ENCODE measurements at places on chromosomes 7 and 10. TPM values are rescaled to one million over a fixed set of nuclear protein-coding genes. Genes with fewer than 3 reads are reported as not detected.

DNA sequence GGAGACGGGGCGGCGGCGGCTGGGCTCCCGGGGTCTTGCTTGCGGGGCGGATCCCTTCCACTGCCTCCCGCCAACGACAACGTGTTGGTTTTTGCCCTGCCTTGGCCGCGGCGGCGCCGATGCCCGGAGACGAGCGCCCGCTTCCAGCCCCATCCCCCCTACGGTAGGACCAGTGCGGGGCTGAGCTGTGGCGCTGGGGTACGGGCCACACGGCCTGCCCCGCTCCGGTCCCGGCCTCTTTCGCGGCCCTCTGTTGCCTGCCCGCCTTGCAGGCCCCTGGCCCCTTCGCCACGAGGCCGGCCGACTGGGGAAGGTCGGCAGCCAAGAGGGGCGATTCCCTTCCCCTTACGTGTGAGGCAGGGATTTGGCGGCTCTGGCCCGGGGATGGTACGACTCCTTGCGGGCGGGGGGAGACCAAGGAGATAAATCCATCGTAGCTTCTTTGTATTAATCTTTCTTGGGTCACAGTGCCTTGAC lies 488 bp downstream of the EIF4H start:
- peaks cover 2% of the 10 kb centered on the region for H3K4me1 ChIP-seq
- H3K4me3 ChIP-seq: peak overlapping the region; percentile 67
- no peaks in the 10 kb centered on the region for H3K36me3 ChIP-seq
- no peak for DNase-seq

Gene HOXA10
- polyA plus RNA-seq: not detected

Gene UTF1
- 0.47 TPM for polyA plus RNA-seq

DNA sequence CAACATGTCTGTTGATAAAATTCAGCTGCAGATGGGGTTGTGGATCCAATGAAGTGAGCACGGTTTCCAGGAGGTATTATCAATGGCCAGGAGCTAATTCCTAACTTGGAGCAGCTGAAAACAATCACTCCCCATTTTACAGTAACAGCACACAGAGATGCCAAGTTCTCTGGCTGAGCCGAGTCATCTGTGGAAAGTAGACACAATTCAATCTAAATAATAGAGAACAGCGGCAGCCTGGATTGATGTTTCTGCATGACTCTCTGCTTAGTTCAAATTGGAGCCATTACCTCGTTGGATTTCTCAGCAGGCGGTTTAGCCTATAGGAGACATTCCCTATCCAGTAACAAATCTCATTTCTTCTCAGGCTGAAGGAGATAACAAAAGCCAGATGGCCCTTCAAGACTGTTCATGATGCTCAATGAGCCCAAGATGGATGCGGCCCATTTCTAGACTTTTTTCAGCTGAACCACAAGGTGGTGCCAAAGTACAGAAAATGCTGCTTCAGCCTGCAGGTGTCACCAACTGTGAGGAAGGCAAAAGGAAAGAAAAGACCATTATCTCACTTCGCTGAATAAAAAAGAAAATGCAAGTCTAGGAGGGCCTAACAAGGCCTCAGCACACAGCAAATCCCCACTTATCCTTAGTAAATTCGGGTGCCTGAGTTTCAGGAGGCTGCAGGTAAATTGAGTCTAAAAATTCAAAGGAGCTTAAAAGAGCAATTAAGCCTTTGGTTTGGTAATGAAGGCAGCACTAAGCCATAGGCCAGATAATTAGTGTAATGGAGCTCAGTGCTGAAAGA lies 83.7 kb downstream of the SLC16A9 start:
- H3K4me1 ChIP-seq: peaks cover 3% of the 10 kb centered on the region
- no peak overlapping the region for H3K4me3 ChIP-seq
- H3K36me3 ChIP-seq: no peaks in the 10 kb centered on the region
- H3K27me3 ChIP-seq: no peaks in the 10 kb centered on the region

Gene RNF133
- polyA plus RNA-seq: not detected

GRCh38 chr7:93894966-93895640 lies 4.5 kb upstream of the TFPI2 start:
- H3K36me3 ChIP-seq: no peaks in the 10 kb centered on the region
- no peak overlapping the region for H3K27ac ChIP-seq
- H3K4me1 ChIP-seq: no peaks in the 10 kb centered on the region
- H3K4me3 ChIP-seq: no peak overlapping the region
- no peaks in the 10 kb centered on the region for H3K27me3 ChIP-seq

DNA sequence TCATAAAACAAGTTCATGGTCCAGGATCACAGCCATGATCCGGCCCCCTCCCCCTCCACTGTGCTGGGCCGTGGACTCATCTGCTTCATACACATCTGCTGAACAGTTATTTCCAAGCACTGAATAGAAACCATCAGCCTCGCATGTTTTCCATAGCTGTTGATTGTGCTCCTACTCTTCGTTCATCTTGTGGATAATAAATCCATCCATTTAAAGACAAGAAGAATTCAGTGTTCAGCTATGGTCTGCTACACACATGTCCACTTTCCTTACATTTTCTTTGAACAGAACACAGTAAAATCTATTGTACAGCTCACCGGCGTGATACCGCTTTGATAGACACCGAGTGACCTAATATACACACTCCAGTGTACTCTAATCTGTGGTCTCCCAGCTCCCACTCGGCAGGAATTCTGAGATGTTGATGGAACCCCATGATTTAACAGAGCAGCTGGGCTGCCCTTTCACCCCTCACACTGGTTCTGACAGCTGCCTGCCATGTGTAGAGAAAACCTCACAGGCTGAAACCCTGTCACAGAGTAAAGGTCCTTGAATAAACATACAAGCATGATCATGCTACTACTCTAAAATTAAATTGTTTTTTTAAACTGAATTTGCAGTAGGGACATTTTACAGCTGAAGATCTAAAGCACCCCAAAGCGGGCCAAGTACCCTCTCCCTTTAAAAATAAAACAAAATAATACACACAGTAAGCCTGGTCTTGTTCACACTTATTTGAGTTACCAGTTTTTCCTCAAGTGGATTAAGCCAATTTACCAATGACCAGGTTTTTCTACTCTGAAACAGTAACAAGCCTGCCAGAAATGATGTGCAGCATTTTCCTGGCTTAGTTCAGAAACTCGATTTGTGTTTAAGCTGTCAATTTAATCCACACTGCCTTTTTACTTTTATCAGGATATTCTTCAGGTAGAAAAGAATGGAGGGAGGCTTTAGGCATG lies 95.1 kb upstream of the FZD1 start:
- H3K27me3 ChIP-seq: 0 out of 2 replicates have a peak, but pooled peaks cover 2% of the 10 kb centered on the region
- no peak for DNase-seq
- peaks cover 3% of the 10 kb centered on the region for H3K4me1 ChIP-seq

- H3K27me3 ChIP-seq: no peaks in the 10 kb centered on the region
- no peak overlapping the region for H3K4me3 ChIP-seq
- H3K27ac ChIP-seq: no peak overlapping the region
Observed at GRCh38 chr7:44152971-44153947, 12.1 kb upstream of the MYL7 start.

DNA sequence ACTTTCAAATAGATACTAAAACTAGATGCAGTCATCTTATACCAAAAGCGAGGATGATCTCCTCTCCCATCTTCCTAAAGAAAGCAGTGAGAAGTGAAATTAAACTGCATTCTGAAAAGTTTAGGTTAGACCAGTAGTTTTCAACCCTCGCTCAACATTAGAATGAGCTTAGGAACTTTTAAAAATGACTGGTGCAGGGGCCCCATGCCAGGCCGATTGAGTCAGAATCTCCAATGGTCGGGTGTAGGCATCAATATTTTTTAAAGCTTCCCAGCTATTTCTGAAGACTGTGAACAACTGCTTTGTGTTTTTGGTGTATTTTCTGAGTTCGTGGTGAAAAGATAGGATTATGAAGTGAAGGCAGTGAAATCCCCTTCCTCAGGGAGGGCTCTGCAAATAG lies 146.0 kb downstream of the VTI1A start:
- no peaks in the 10 kb centered on the region for H3K4me1 ChIP-seq
- H3K4me3 ChIP-seq: no peak overlapping the region
- H3K27ac ChIP-seq: no peak overlapping the region
- no peaks in the 10 kb centered on the region for H3K27me3 ChIP-seq
- DNase-seq: no peak
- H3K36me3 ChIP-seq: no peaks in the 10 kb centered on the region

DNA sequence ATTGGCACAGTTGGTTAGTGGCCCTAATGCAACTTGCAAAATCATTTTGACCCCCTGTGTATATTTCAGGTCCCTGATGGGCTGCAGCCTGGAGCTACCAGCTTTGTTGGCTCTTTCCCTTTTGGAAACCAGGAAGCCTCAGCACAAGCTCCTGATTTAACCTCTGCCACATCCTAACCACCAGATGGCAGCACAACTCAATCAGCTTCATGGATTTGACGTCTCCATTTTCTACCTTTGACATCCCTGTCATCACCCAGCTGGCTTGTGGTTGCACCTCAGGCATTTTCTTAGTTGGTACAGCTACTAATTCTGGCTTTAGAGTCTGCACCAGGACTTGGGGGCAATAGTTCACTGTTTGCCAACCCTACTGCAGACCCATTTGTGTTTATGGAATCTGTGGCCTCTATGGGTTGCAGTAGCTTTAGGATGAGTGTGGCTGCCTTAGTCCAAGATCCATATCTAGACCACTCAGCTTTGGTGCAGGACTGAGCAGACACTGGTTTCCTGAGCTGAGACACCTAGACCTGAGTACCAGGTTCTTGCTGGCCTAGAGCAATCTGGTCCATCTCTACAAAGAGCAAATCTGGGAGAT lies 456.2 kb downstream of the REEP3 start:
- H3K27me3 ChIP-seq: no peaks in the 10 kb centered on the region
- no peak overlapping the region for H3K4me3 ChIP-seq
- no peaks in the 10 kb centered on the region for H3K4me1 ChIP-seq
- DNase-seq: no peak

GRCh38 chr10:131773370-131774343 lies 127.2 kb upstream of the PPP2R2D start:
- DNase-seq: no peak
- no peak overlapping the region for H3K4me3 ChIP-seq
- H3K4me1 ChIP-seq: peaks cover 3% of the 10 kb centered on the region
- no peaks in the 10 kb centered on the region for H3K27me3 ChIP-seq
- no peak overlapping the region for H3K27ac ChIP-seq
- H3K36me3 ChIP-seq: no peaks in the 10 kb centered on the region

DNA sequence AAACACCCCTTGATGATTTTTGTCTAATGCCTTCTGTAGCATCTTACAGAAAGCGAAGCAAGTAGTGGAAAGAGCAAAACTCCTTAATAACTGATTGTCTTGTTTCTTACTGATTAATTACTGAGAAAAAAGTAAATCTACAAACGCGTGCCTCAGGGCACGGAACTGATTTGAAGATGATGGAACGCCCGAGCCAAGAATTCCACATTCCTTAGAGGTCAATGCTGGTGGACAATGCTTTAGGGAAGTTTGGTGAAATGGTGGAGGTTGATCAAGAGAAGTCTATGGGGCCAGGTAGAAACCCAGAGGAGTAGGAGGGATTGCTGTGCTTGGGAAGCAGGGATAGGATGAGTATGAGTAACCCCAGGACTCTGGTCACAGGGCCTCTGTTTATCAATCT lies 5.0 kb upstream of the SORBS1 start:
- no peak overlapping the region for H3K27ac ChIP-seq
- no peaks in the 10 kb centered on the region for H3K4me1 ChIP-seq
- no peak for DNase-seq
- H3K36me3 ChIP-seq: no peaks in the 10 kb centered on the region

DNA sequence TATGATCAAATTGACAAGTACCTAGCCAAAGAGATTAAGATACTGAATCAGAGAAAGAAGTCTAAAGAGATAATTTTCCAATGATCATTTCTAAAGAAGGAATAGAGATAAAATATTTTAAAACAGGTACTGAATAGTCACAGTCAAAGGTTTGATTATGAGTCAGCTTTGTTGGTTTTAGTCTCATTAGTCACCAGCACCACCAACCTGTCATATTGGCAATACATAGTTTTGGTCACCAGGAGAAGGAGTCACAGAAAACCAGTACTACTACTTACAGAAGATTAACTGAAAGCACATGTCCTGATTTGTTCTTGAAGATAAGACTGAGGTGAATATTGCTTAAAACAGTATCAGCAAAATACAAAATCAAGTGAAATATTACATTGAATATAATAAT lies 34.6 kb downstream of the ZEB1 start:
- H3K36me3 ChIP-seq: no peaks in the 10 kb centered on the region
- no peaks in the 10 kb centered on the region for H3K4me1 ChIP-seq
- no peak overlapping the region for H3K27ac ChIP-seq
- H3K4me3 ChIP-seq: no peak overlapping the region
- no peak for DNase-seq

Gene TAS2R41
- not detected for polyA plus RNA-seq

DNA sequence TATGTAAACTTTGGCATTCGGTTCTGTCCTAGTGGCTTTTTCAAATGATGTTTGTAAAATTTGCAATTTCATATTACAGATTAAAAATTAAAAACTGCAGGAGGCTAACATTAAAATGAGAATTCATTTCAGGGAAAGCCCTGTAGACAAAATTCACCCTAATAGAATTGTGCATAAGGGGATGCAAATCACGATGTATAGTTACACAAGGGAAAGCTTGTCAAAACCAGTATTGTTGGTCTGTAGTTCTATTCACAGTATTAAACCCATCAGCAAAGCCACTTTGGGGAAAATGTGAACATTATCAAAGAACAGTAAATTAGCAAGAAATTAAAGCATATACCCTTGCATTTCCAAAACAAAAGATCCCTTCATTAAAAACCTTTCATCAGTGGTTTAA lies 39.9 kb upstream of the MKI67 start:
- H3K36me3 ChIP-seq: no peaks in the 10 kb centered on the region
- no peak overlapping the region for H3K27ac ChIP-seq
- H3K4me3 ChIP-seq: no peak overlapping the region

GRCh38 chr10:15448598-15448997 lies 77.5 kb upstream of the FAM171A1 start:
- H3K27me3 ChIP-seq: no peaks in the 10 kb centered on the region
- H3K27ac ChIP-seq: no peak overlapping the region
- no peaks in the 10 kb centered on the region for H3K4me1 ChIP-seq
- no peak overlapping the region for H3K4me3 ChIP-seq

Gene PIK3AP1
- 1.9 TPM for polyA plus RNA-seq

Gene LEP
- not detected for polyA plus RNA-seq
